ENCODE measurements at places on chromosomes 2 and 18. TPM values are rescaled to one million over a fixed set of nuclear protein-coding genes. Genes with fewer than 3 reads are reported as not detected.

GRCh38 chr2:58476556-58476955 is 235.4 kb upstream of the FANCL start:
- DNase-seq, result no peak
- no peak overlapping the region for H3K27ac ChIP-seq
- no peaks in the 10 kb centered on the region for H3K36me3 ChIP-seq
- no peaks in the 10 kb centered on the region for H3K27me3 ChIP-seq

SPP2 gene
- total RNA-seq, result not detected

- H3K27me3 ChIP-seq, result no peaks in the 10 kb centered on the region
- H3K4me1 ChIP-seq, result no peaks in the 10 kb centered on the region
- H3K27ac ChIP-seq, result no peak overlapping the region
These were observed 29.5 kb downstream of the GALNT14 start for GRCh38 chr2:31108561-31109286.

DNA sequence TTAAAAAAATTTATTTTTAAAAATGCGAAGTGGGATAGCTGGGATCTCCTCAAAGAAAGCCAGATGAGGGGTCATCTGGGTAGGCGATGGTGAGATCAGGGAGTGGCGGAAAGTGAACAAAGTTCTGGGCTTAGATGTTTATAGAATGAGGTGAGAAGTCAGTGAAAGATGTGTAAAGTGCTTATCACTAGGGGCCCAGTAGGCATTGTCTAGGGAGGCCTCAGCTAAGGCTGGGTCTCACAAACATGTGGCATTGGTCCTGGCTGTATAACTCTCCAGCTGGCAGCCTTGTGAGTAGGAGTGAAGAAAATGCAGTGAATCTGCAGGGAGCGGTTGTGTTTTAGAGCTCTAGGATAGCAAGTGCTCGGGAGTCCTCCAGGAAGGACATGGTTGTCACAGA is 10.5 kb downstream of the ACSL3 start:
- no peak overlapping the region for H3K4me3 ChIP-seq
- no peaks in the 10 kb centered on the region for H3K27me3 ChIP-seq
- no peak for DNase-seq
- H3K36me3 ChIP-seq, result no peaks in the 10 kb centered on the region

MEP1B gene
- not detected for total RNA-seq

GRCh38 chr2:158529379-158530259 is 72.9 kb downstream of the PKP4 start:
- no peak overlapping the region for H3K4me3 ChIP-seq
- no peak for DNase-seq
- H3K4me1 ChIP-seq, result no peaks in the 10 kb centered on the region

DNA sequence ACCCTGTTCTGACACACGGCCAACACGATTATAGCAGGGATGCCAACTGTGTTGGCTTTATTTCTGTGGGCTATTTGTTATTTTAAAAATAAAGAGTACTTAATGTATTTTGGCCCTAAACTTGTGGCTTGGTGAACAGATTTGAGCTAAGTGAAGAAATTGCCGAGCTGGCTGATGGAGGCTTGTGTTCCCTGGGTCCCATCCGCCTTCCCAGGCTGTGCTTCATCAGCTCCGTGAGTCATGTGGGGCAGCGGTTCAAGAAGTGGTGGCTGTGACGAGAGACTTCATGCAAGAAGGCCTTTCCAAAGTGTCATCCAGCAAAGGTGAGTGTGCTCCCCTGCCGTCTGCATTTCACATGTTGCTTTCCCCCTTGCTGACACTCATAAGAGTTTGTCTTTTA is 73.6 kb upstream of the NCK2 start:
- DNase-seq, result no peak
- no peak overlapping the region for H3K4me3 ChIP-seq
- no peaks in the 10 kb centered on the region for H3K36me3 ChIP-seq
- no peaks in the 10 kb centered on the region for H3K4me1 ChIP-seq
- no peaks in the 10 kb centered on the region for H3K27me3 ChIP-seq

Measured in CD8-positive, alpha-beta memory T cell (primary cell).